Sciatic nerve (tissue), 2 donors: ENCODE measurements at places on chromosomes 4 and X. TPM values are rescaled to one million over a fixed set of nuclear protein-coding genes. Genes with fewer than 3 reads are reported as not detected.

- no peak for DNase-seq
Measured at GRCh38 chr4:158816955-158817354, 48.1 kb downstream of the FNIP2 start.

- no peak for DNase-seq
Measured at GRCh38 chr4:22897520-22898108, 204.9 kb downstream of the GBA3 start.

GRCh38 chr4:180560896-180561295, 1682.3 kb upstream of the TENM3 start:
- no peak for DNase-seq

- DNase-seq, result peak; percentile 82
Measured at GRCh38 chr4:184648313-184649025, 778 bp downstream of the CASP3 start.

GRCh38 chr4:31974490-31975002, 1254.4 kb downstream of the PCDH7 start:
- no peak for DNase-seq

GRCh38 chr4:117626664-117627063, 407.6 kb upstream of the NDST3 start:
- no peak for DNase-seq

DNA sequence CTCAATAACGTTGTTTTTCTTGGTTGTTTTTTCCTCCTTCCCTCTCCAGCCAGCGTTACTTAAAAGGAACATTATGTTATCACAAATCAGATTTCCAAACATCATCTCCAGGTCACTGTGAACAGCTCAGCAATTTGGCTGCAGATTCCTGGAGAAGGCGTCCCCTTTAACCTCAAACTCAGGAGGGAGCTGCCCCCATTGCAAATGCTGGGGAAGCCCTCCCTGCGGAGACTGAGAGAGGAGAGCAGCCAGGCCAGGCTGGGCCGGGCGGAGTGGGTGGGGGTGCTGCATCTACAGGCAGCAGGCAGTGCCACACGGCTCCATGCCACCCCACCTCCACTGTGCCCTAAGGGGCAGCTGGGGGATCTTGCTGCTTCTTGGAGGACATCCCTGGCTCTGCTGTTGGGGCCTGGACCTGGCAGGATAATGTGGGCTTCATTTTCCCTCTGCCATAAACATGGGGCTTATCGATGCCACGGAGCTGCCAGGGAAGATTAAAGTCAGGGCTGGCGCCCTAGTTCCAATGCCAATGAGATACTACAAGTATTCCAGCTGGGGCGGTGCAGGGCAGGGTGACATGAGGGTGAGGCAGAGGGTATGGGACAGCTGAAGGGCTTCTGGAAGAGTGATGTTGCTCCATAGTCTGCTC, 148.8 kb downstream of the PJA1 start:
- DNase-seq, result no peak

GRCh38 chrX:107146670-107147069, 28.0 kb upstream of the RBM41 start:
- DNase-seq, result no peak

DNA sequence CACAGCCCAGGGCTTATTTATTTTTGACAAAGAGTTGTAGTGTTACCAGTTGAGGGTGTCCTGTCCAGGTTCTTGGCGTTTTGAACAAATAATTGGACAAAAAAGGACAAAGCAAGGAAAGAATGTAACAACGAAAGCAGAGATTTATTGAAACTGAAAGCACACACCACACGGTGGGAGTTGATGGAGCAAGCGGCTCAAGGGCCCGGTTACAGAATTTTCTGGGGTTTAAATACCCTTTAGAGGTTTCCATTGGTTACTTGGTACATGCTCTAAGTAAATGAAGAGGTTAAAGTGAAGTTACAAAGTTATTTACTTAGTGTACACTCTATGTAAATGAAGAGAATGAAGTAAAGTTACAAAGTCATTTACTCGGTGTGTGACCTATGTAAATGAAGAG, 27.8 kb upstream of the OPHN1 start:
- no peak for DNase-seq

DNA sequence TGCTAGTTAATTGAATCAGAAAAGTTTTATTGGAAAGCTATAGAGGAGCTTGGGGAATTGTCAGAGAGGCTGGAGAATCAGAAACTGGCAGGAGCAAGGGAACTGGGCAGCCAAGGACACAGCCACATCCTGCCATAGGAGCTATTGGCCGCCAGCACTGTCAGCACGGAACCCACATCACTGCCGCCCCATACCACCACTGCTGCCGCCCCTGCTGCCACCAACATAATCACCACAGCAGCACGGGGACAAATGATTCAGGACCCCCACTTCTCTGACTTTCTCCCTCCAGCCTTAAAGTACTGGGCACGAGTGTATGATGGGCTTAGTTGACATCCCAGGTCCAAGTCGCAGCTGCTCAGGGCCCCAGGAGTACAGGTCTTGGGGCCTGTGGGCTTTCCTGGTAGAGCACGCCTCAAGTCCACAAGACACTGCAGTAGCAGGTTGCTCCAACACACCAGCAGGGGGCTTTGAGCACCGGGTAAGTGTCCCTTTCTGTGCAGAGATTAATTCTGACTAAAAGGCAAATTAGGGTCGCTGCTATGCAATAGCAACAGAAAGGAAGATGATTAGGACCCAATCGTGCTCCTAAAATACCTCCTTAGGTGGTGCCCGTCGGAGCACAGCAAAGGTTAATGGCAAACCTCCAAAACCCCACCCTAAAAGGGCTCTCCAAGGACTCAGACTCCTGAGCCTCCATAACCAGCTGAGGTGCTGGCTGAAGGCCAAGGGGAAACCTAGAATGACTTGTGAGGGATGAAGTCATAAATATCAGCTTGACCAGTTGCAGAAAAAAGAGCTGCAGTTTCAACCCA, 6.9 kb downstream of the PJA1 start:
- peak; percentile 86 for DNase-seq

DNA sequence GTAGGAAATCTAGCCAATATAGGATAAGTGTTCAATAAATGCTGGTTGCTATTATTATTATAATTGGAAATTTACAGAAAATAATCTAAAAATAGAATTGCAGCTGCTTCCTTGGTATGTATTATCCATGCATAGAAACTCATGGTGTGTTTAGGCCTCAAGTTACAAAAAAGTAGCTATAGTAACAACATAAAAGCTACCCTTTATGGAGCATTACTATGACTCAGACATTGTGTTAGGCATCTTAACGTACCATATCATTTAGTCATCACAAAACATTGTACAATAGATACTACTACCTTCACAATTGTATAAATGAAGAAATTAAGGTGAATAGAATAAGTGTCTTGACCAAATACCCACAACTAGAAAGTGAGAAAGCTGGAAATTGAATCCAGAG, 126.9 kb upstream of the NRK start:
- DNase-seq, result no peak

GRCh38 chr4:12409507-12410190, 981.0 kb upstream of the HS3ST1 start:
- no peak for DNase-seq

DNA sequence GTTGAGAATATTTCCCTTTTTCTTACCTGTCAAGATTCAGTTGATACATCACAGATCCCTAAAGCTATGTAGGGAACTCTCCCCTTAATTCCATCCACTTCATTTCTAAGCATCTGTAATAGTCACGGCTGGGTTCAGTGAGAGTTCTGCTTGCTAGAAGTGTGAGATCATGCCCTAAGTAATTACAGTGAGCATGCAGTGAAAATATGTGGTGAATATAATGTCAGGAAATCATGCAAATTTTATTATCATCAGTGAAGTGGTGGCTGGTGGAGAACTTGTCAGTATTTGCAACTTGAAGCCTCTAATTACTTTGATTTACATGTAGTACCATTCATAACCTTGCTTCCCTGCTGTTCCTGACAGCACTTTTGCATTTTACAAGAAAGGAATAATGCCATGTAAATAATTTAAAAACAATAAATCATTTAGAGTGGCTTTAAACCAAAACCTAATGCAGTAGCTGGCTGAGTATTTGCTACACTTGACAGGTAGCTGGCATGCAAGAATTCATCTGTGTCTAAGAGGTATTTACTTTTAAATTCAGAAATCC, 28.3 kb upstream of the CFAP299 start:
- DNase-seq, result no peak

DNA sequence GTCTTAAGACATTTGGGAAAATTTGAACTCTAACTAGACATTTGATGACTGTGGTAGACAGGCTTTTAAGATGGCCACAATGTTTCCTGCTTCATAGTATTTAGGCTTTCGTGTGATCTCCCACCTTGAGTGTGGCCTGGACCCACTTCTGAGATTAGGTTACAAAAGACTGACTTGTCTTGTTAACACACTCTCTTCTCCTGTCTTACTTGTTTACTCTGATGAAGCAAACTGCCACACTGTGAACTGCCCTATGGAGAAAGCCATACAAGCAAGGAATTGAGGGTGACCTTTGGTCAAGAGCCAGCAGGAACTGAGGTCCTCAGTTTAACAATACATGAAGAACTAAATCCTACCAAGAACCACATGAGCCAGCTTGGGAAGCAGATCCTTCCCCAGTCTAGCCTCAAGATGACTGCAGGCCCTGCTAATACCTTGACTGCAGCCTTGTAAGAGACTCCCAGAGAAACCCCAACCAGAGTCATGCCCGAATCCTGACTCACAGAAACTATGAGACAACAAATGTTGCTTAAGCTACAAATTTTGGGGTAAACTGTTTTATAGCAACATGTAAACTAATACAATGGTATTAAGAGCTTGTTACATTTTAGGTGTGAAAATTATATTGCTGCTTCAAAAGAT, 20.3 kb downstream of the UBA6 start:
- no peak for DNase-seq

DNA sequence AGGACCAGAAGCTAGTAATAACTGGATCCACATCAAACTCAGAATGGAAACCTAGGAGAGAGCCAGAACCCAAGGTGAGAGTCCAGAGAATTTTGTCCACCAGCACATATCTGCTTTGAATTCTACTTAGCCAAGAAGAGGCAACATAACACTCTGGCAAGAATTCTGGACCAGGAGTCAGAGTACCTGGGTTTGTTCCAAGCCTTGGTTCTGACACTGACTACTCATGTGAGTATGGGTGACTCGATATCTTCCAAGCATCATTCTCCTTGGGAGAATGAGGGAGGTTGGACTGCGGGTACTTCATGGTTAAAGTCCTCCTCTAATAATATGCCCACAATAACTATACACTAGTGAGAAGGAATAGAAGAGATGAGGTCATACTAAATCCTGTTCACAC, 144.0 kb upstream of the JADE1 start:
- no peak for DNase-seq

GRCh38 chrX:9221781-9222180, 187.9 kb upstream of the FAM9B start:
- DNase-seq, result no peak

DNA sequence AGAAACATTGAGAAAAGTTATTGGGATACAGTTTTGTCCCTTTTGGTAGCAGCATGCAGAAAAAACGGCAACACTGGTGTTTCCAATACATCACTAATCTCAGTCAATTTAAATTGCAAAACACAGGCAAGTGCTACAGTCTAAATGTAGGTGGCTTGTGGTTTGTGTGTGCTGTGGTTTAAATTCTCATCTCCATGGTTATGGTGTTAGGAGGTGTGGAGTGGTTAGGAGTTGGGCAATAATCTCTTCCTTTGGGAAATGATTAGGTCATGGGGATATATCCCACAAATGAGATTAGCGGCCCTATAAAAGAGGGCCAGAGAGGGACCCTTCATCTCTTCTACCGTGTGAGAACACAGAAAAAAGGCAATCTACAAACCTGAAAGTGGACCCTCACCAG, 1344.3 kb downstream of the ADGRL3 start:
- no peak for DNase-seq

- DNase-seq, result no peak
Measured at GRCh38 chr4:27316176-27316575, 455.5 kb downstream of the STIM2 start.

DNA sequence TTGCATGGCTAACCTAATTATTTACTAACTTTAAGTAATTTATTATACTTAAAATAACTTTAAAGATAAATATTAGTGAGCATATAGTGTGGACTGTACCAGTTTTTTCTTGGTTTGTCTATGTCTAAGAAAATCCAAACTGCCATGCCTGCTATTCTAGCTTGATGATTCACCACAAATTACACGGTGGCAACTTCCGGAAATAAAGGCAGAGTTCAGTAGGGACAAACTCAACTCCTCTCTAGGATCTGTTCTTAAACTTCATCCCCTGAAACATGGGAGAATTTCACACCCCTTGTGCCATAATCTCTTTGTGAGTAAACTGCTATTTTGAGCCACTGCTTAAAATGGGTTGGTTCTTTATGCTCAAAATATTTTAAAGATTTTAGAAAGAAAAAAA, 213.6 kb upstream of the NRK start:
- DNase-seq, result no peak

DNA sequence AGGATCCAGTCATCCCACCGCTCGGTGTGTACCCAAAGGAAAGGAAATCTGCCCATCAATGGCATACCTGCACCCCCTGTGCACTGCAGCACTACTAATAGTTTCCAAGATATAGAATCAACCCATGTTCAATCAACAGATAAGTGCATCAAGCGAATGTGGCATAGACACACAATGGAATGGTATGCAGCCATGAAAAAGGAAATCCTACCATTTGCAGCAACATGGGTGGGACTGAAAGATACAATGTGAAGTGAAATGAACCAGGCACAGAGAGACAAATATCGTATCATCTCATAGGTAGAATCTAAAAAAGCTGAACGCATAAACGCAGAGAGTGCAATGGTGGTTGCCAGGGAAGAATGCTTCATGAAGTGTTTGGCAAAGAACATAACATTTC, 42.5 kb downstream of the DHRSX start:
- no peak for DNase-seq

GRCh38 chr4:25535701-25536473, 119.8 kb upstream of the SLC34A2 start:
- DNase-seq, result no peak

DNA sequence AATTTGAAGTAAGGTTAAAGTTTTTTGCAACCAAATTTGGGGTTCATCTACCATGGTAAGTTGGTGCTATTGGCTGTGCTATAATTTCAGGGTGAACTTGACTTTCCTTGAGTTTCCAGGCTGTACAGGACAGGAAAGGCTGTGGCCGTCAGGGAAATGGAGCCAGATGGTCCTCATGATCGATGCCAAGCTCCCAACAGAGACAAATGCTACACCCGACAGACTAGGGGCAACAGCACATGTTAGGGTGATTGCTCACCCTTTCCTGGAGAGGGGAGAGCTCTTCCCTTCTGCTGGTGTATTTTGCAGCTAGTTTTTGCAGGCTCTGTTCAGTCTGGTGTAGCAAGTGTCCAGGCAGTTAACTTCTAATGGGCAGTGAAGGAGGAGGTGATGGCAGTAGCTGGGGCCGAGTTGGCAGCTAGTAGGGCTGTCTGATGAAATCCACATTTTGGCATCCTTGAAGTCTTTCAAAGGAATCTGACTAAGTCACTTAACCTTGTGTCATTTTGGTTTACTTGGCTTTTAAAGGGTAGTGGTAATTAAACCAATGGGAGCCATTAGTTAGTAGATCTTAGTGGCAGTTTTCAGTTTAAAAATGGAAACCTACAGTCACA, 47.8 kb downstream of the GAB1 start:
- DNase-seq, result no peak

- no peak for DNase-seq
Measured at GRCh38 chr4:182749667-182750167, 167.5 kb downstream of the DCTD start.

- no peak for DNase-seq
Measured at GRCh38 chrX:85503258-85504158, 124.0 kb upstream of the POF1B start.

STEEP1 gene
- total RNA-seq, result 21.3 TPM

PNMA6A gene
- 4.9 TPM for total RNA-seq

HDX gene
- 11.2 TPM for total RNA-seq

BMP3 gene
- total RNA-seq, result 14.8 TPM

KLF3 gene
- 80.8 TPM for total RNA-seq

AWAT1 gene
- total RNA-seq, result not detected

HAND2 gene
- 0.27 TPM for total RNA-seq

MAGEA8 gene
- total RNA-seq, result not detected

RFC1 gene
- 54.6 TPM for total RNA-seq
